NCI-H1436 (cell line): ENCODE measurements at places on chromosomes 7 and 10.
A peak's percentile ranks its signal among the peaks of the same experiment; 100 is the strongest.

- DNase-seq, result no peak
These were observed 170.8 kb upstream of the HABP2 start for GRCh38 chr10:113381981-113382509.

DNA sequence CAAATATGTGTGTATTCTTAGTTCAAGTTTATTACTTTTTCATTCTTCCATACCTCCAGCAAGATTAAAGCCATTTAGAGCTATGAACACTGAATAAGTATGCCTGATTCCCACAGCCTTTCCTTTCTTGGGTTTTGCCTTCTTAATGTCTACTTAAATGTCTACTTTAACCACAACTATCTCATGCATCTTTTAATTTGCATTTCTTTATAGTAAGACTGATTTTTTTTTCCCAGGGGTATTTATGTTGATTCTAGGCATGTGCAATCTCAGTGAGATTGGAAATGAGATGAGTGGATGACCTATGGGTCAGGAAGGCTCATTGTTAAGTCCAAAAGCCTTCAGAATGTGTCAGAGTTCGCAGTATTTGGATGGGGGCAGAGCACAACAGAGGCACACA is 3.6 kb downstream of the PCBD1 start:
- DNase-seq, result no peak

DNA sequence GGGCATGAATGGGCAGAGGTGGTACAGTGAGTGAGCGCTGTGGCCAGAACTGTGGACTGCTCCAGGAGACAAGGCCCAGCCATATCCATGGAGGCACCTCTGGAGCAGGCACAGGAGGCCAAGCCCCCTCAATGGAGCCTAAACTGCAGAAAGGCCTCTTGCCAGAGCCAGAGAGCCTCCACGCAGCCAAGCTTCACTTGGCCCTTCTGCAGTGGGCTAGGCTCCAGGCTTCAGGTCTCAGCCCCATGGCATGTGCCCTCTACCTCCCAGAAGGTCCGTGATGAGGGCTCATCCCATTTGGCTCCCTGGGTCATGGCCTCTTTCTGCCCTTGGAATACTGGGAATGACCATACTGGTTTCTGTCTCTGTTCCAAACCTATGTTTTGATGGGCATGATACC is 8.9 kb downstream of the PDE1C start:
- DNase-seq, result no peak

GRCh38 chr7:158216198-158216597 is 371.4 kb downstream of the PTPRN2 start:
- no peak for DNase-seq

DNA sequence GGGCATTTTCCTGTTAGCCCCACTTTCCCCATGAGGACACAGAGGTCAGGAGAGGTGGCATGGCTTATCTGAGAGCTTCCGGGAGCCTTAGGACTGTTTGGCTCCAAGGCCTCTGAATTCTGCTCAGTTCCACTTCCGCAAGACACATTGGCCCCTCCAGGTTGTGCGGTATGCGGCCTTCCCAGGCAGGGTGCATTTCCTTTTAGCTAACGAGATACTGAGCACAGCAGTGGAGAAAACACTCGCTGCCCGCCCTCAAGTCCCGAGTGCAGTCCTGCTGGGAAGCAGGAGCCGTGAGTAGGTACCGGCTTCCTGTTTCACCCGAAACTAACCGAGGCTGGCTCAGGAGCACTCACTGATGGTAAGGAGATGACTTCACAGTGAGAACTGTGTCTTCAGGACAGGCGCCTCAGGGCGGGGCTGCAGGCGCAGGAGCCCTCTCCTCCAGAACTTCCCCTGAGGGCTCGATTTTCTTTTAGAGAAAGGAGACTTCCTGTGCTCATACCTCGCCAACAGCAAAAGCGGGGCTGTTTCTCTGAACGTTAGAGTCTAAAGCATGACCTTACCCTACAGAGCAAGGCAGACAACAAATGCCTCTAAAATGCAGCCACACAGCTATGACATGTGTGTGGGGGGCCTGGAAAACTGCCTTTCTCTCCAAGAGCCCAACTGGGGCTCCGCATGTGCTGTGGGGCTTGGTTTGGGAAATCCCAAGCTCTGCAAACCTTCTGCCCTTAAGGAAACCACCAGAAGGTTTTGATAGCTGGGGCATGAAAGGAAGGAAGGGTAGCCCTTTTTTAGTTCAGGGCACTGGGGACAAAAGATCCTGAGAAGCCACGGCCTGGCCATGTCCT is 25.9 kb downstream of the RGS10 start:
- DNase-seq, result no peak

- DNase-seq, result no peak
These were observed 268.7 kb downstream of the WDR37 start for GRCh38 chr10:1324903-1325302.

DNA sequence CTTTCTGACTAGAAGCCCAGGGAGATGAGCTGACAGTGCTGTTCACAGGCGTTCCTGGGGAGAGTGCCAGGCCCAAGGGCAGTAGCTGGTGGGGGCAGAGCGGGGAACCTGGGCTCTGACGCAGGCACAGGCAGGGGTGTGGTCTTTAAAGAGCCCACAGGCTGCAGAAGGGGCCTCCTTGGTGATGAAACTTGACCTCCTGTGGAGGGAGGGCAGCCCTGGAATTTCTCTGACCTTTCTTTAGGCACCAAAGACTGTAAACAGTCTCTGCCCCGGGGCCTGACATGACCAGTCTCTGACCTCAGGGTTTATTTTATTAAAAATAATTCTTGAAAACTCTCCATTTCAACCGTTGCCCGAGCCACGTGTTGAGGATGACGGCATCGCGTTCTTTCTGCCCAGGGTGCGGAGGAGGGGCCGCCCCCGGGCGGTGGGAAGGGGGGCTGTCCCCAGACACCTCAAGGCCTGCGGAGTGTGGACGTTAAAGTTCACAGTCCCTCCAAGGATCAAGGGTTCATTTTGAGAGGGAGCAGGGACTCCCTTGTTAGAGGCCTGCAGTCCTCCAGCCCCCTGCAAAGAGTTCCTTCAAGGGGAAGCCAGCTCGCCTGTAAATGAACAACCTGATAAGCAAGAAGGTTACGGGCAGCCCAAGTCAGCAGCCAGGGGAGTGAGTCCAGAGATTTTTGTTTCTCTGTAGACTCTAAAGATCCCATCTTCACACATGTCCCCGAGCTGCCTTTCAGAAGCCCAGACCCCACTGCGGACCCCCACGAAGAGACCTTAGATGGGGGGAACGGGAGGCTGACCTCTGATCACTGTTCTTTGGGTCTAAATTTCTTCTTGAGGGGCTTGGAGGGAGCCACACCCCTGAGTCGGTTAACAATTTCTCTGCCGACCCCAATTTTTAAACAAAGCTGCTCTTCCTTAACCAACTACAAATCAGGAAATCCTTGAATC is 128.9 kb downstream of the VIPR2 start:
- DNase-seq, result no peak

- DNase-seq, result no peak
These were observed 201.7 kb downstream of the PHF14 start for GRCh38 chr7:11175371-11175770.

DNA sequence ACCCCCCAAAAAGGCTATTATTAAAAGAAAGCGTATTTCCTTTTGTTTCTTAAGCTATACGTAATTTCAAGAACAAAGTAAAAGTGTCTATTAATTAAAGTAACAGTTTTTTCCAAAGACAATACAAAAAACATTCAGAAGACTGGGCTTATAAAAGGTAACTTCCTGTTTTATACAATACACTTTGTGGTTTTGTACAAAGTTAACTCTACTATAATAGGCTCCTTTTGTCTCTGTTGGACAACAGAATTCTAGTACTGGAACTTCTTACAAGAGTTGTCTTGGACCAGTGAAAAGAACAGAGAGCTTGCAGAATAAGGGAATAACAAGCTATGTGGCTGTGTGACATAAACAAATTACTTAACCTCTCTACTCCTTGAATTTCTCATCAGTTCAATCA is 21.5 kb downstream of the SFMBT2 start:
- no peak for DNase-seq

DNA sequence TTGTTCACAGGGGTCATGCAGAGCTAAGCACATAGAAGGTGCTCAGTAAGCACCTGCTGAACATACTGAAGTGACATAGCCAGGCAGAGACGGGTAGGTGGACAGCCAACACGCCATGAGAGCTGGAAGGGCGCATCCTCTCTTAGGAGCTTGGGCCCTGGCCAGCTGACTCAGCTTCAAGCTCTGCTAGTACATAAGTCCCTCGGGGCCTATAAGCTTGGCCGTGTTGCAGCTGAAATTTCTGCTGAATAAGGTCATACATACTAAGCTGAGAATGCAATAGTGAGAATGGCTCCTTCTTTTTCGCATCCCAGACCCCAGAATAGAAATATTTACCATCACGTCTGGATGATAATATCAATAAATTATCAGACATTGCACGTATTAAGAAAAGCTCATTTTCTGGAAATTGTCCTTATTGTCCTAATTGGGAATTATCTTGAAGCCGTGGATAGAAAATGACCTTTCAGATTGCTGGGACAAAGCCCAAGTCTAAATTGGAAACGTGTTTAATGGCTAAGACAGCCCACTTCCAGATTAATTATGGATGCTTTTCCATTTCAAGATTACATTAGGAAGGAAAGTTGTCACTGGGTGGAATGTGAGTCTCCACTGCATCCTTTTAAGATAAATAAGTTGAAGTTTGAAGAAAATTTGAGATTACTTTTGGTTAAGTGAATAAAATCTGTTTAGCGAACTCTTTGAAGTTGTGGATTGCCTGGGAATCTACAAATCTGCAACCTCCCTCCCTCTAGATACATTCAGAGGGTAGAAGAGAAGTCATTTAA is 287.1 kb upstream of the C7orf33 start:
- peak; percentile 28 for DNase-seq

GRCh38 chr7:27430105-27430504 is 187.5 kb downstream of the EVX1 start:
- DNase-seq, result no peak

GRCh38 chr7:131039836-131040235 is 287.8 kb upstream of the MKLN1 start:
- DNase-seq, result no peak

DNA sequence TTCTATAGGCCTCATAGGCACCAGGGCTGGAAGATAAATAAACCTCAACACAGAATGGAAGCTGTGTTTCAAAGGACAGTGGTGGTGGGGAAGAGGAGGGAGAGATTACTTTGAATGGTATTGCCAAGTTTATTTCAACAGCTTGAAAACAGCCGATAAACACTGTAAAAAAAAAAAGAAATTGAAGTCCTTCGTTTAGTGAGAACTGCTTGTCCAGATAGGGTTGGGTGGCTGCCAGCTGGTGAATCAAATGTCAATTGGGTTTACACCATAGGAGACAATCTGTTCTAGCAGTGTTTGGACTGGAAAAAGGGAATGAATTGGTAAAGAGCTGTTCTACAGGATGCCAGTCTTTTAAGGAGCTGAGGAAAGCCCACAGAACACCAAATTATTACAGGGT is 254.8 kb downstream of the PHF14 start:
- DNase-seq, result no peak

DNA sequence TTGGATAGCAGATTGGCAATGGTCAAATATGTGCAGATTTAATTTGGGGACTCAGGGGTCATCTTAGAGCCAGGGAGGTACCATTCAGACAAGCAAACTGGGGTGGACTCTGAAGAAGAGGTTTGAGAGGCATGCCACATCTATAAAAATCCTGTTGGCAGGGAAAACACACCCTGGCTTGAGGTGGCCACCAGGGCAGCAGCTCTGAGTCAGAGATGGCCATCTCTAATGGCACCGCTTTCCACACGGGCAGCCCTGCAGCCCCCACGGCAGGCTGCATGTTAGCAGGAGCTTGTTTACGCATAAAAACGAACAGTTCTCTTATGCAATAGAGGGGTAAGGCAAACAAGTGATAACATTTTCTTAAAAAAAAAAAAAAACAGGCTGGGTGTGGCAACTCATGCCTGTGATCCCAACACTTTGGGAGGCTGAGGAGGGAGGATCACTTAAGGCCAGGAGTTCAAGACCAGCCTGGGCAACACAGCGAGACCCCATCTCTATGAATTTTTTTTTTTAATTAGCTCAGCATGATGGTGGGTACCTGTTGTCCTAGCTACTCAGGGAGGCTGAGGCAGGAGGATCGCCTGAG is 14.9 kb downstream of the DLG5 start:
- DNase-seq, result no peak

- DNase-seq, result no peak
These were observed 1.1 kb upstream of the ARHGAP22 start for GRCh38 chr10:48605786-48606529.

DNA sequence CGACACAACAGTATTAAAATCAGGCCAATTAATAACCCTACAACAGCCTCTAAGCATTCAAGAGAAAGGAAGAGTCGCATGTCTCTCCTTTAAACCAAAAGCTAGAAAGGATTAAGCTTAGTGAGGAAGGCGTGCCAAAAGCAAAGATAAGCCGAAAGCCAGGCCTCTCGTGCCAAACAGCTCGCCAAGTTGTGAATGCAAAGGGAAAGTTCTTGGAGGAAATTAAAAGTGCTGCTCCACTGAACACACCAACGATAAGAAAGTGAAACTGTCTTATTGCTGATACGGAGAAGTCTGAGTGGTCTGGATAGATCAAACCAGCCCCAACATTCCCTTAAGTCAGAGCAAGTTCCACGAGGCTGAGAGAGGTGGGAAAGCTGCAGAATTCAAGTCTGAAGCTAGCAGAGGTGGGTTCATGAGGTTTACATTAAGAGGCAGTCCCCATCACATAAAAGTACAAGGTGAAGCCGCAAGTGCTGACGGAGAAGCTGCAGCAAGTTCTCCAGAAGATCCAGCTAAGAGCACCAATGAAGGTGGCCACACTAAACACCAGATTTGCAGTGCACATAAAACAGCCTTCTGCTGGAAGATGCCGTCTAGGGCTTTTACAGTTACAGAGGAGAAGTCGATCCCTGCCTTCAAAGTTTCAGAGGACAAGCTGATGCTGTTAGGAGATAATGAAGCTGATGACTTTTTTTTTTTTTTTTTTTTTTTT is 194.8 kb downstream of the MAD1L1 start:
- no peak for DNase-seq

DNA sequence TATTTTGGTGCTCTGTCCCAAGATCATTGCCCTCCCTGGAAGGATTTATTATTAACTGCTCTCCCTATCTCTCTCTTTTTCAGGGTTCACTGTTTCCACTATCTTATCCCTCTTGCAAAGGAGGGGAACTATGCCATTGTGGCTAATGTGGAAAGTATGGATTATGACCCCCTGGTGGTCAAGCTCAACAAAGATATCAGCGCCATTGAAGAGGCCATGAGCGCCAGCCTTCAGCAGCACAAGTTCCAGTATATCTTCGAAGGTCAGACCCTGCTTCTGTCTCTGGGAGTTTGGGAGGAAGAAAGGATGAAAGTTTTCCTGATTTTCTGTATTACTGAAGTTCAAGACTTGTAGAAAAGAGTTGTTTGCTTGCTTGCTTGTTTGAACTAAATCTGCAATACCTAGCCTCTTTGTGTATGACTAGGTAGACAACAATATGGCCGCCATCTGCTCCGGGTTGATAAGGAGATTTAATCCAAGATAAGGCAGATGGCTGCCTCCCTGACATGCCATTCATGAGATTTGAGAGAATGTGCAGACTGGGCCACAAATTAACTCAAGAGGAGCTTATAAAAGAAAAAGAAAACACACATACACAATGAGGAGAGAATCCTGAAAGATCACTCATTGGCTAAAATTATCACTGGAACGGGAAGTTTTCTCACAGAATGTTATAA is 122.2 kb upstream of the LRGUK start:
- no peak for DNase-seq

GRCh38 chr10:101226491-101227428 is 2.5 kb downstream of the LBX1 start:
- DNase-seq, result no peak

- DNase-seq, result no peak
These were observed 2.7 kb upstream of the CPED1 start for GRCh38 chr7:120985839-120986238.

GRCh38 chr7:46493196-46493595 is 572.1 kb upstream of the IGFBP3 start:
- no peak for DNase-seq

- DNase-seq, result no peak
These were observed 3.0 kb upstream of the CREB3L2 start for GRCh38 chr7:138004936-138005335.
